NCI-H345 (cell line): ENCODE measurements at places on chromosomes 7 and 10.

DNA sequence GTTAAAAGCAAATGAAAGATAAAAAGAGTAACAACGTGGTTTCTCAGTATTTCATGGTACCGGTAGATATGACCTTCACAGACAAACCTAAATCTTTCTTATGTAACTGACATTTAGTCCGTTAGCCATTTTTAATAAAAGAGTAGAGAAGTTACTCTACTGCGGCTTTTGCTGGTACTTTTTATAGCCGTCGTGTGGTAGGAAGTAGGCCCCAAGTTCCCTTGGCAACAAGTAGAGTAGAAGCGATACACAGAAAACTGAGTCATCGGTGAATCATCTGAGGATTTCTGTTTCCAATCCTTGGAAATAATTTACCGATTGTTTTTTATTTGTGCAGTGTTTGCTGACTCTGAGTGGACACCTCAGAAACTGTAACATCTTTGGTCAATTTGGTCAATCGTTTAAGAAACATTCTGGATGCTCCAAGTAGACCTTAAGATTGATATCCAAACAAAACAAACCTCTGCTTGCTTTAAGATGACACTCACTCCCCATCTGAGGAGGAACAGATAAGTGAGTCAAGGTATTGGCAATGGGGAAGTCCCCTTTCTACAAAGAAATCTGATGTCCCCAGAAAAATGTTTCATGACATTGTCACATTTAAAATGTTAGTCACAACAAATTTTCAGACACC, 63.9 kb upstream of the AHR start:
- no peak for DNase-seq

DNA sequence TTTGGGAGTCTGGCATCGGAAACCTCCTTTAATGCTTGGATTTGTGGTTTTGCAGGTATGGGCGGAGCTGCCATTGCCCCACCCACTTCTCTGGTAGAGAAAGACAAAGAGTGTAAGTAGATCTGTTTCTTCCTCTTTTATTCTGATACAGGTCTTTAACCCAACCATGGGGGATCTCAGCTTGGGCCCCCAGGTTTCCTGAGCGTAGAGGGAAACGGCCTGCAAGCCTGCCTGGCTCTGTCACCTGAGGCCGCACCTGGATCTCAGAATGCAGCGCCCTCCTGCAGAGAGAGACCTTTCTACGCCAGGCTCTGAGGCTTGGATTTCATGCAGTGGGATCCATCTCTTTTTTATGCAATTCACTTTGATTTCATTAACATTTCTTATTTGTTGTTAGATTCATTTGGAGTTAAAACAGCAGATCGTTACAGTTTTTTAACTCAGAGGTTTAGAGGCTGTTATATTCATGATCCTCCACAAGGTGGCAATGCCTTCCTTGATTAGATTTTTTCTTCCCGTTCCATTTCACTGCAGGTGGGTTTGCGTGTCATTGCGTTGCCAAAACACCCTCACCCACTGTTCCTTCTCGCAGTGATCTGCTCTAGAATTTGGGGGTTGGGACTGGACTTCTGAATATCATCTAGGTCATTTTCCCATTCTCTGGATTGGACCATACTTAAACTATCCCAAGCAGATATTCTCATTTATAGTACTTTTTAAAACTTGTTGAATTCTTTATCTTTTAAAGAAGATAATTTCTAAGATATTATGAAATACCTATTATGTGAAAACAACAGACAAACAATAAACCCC, 20.0 kb downstream of the RBM17 start:
- DNase-seq, result no peak

DNA sequence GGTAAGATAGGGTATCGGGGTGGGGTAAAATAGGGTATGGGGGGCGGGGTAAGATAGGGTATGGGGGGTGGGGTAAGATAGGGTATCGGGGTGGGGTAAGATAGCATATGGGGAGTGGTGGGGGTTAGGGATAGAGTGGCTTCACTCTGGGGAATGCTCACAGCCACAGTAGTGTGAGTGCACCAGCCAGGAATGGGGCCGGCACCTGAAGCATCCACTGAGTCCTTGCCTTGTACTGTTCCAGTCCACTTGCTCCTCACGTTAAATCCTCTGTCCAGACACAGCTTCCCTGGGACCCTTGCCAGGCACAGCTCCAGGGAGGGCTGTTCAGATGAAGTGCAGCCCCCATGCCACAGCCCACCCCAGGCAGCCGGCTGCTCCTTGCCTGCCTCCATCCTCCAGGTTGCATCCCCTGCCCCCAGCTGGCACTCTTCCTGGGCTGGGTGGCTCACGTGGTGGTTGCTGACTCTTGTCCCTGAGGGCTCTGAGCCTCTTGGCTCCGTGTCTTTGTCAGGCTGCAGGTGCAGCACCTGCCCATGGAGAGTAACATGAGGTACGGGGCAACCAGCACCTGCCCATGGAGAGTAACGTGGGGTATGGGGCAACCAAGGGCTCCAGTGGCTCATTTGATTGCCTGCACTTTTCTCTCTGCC, 268.4 kb downstream of the TCERG1L start:
- DNase-seq, result peak; percentile 51

DNA sequence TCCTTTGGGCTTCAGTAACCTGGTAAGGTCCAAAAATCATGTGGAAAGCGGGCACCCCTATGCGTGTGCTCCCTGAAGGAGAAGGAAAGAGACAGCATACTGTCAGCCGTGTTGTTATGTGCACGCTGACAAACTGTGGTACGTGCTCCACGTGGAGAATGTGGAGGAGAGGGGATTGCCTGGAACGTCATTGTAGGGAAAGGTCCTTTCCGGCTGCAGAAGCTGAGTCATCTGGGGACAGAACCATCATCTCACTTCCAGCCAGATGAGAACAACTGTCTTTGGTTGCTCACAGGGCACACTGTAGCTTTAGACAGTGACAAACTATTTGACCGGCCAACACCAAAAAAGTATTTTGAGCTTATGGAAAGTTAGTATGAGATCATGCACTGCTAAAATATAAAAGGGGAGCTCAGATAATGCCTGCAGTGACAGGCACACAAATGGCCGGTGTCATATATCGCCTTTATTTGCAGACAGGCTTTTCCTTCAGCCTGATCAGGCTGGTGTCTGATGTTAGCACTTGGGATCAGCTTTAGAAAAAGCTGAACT, 38.8 kb upstream of the GRB10 start:
- peak; percentile 4 for DNase-seq

DNA sequence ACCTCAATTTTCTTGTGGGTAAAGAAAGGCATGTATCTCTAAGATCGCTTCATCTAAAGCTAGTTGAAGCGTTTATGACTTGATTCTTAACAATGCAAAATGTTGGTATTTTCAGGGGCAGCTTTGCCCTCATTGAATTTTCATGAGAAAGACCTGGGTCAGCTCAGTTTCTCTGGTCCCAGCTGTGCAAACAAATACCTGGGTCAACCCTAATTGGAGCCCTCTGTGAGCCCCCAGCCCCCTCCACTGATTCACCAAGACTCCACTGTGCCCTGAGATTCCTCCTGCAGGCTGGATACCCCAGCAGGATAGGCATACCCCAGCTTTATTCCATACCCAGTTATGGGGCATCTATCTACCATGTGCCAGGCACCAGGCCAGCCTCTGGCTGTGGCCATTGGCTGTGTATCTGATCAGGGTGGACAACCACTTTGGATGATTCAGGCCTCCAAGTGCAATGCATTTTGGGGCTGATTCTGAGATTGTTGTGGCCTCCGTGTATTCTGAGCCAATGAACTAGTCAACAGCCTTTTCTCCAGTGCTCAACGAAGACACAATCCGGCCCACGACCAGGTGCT, 201.9 kb downstream of the MYOF start:
- DNase-seq, result no peak

DNA sequence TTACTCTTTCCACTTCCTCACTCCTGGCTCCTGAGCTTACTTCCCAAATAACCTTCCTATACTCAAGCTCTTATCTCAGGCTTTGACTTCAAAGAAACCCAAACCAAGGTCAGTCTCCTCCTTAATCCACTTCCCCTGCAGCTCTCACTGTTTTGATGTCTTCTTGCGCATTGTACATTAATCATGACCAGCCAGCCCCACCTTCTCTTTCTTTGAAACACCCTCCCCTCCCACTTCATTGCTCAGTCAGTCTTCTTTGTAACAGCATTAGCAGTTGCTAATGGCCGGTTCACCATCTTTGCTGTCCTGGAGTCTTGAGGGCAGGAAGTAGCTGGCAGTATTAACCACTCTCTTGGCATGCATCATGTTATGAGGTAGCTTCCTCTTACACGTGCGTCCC, 57.9 kb upstream of the CHCHD3 start:
- no peak for DNase-seq

- DNase-seq, result no peak
Observed at GRCh38 chr10:31317652-31318381, 1.2 kb upstream of the ZEB1 start.

GRCh38 chr10:62637249-62638061, 167.1 kb upstream of the ADO start:
- no peak for DNase-seq
